ENCODE measurements at places on chromosomes 6 and 20.

- no peak for DNase-seq
Measured at GRCh38 chr6:10554826-10555225, 33.7 kb downstream of the GCNT2 start.

DNA sequence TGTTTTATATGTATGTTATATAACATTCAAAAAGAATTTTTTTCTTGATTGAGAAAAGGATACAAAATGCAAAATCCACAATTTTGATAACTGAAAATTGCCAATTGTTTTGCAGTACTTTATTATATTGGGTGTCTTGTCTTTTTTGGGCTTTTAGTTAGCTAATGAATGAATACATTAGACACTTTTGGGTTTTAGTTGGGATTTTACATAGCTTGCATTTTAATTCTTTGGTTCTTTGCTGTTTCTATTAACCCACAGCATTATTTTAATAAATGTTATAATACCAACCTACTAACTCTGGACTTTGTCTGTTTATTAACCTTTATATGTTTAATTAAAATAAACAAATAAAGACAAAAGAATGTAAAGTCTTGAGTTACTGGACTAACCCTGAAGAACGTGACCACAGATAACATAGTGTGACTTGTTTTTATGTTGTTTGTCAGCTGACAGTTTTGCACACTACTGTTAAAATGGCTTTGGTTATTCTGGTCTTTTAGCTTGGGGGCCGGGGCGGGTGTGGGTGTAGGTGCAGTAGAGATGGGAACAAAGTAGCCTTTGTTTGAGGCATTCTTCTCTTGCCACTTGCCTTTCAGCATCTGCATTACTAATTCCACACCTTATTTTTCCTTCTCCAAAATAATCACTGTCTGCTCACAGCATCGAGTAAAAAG lies 159.1 kb downstream of the QKI start:
- no peak for DNase-seq

- DNase-seq, result no peak
Measured at GRCh38 chr6:7131390-7131789, 23.6 kb downstream of the RREB1 start.

DNA sequence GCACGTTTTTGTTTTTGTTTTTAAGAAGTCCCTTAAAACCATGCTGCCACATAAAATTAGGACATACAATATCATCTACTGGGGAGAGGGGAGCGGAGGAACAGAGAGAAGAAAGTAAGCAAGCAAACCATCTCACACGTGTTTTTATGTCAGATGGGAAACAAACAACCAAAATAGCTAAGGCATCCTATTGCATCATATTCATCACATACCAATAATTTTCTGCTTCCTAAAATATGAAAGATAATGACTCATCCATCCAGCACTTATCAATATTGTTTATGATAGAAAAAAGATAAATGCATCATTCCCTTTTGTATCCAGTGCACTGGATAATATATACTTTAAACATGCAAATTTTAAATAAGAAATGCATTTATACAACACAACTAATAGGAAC lies 329.6 kb downstream of the RNGTT start:
- DNase-seq, result no peak

- DNase-seq, result no peak
Measured at GRCh38 chr6:136726837-136727557, 65.3 kb downstream of the MAP3K5 start.

DNA sequence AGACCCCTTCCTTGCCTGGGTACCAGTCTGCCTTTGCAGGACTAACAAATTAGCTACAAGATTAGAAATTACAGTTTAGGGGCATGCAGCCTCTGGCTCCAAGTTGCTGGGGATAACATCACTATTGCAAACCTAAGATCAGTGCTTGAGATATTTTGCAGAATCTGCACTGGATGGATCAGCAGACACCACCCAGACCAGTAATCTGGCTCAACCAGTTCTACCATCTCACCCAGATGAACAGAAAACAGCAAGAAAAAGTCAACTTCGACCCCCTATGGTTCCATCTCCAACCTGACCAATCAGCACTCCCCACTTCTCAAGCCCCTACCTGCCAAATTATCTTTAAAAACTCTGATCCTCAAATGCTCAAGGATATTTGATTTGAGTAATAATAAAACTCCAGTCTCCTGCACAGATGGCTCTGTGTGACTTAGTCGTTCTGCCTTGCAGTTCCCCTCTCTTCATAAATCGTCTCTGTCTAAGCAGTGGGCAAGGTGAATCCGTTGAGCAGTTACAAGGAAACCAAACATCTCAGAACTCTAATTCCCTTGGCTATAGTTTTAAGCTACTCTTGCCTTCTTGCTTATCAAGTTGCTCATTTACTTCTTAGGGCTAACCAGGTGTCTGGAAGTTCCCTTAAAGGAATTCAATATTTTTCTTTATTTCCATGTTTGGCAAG lies 16.1 kb upstream of the LMBRD1 start:
- no peak for DNase-seq

- DNase-seq, result no peak
Measured at GRCh38 chr20:53737396-53738038, 143.9 kb upstream of the ZNF217 start.

- DNase-seq, result no peak
Measured at GRCh38 chr6:140921366-140922226, 1211.1 kb upstream of the GJE1 start.

- DNase-seq, result no peak
Measured at GRCh38 chr6:19879663-19880062, 42.5 kb downstream of the ID4 start.

DNA sequence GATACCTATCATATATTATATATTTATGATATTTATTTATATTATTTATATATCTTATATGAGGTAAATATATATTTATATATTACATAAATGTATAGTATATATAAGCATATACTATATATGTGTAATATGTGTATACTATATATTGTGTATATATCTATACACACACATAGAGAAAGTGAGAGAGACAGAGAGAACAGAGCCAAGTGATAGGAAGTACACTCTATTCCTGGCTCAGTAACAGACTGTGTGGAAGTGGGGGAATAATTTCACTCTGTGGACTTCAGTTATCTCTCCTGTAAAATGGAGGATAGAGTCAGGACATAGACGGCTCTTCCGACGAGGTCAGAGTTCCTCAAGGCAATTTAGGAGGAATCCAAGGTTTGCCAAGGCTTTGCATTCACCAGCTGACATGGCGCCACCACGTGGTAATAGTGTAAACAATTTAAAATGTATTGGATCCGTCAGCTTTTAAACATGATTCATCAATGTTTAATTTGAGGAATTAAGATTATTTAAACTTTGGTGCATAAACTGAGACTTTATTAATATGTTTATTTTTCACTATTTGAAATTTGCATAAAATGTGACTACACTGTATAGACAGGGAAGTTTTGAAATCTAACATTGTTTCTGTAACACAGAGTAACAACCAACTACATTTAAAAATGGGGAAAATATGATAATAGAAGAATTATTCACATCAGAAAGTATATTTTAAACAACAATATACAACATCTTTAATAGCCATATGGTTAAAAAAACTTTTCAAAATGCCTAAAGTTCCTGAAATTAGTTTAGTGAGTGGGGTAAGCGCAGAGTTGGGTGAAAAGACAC lies 75.4 kb upstream of the TMEM244 start:
- peak; percentile 39 for DNase-seq

GRCh38 chr6:95923518-95923917 lies 92.3 kb upstream of the FUT9 start:
- no peak for DNase-seq

GRCh38 chr20:51064137-51064536 lies 41.2 kb upstream of the KCNG1 start:
- no peak for DNase-seq

- no peak for DNase-seq
Measured at GRCh38 chr6:69980624-69981023, 114.3 kb downstream of the COL19A1 start.

DNA sequence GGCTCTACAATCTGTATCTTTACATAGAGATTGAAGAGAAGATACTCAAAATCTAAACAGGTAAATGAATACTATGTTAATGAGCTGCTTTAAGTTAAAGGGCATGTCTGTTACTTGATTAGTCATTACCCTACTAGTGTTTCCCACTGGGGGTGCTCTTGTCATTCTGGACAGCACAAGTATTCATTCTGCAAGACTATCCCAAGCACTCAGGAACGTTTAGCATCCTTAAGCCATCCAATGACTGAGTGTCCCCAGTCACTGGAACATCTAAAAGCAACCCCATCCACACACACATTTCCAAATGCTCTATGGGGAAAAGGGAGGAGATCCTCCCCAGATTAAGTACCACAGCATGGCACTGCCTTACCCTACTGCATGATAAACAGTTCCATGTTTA lies 25.7 kb downstream of the EZR start:
- peak; percentile 53 for DNase-seq

GRCh38 chr20:19265646-19266374 lies 53.4 kb downstream of the SLC24A3 start:
- no peak for DNase-seq

GRCh38 chr6:105774247-105774646 lies 311.9 kb upstream of the PRDM1 start:
- no peak for DNase-seq

DNA sequence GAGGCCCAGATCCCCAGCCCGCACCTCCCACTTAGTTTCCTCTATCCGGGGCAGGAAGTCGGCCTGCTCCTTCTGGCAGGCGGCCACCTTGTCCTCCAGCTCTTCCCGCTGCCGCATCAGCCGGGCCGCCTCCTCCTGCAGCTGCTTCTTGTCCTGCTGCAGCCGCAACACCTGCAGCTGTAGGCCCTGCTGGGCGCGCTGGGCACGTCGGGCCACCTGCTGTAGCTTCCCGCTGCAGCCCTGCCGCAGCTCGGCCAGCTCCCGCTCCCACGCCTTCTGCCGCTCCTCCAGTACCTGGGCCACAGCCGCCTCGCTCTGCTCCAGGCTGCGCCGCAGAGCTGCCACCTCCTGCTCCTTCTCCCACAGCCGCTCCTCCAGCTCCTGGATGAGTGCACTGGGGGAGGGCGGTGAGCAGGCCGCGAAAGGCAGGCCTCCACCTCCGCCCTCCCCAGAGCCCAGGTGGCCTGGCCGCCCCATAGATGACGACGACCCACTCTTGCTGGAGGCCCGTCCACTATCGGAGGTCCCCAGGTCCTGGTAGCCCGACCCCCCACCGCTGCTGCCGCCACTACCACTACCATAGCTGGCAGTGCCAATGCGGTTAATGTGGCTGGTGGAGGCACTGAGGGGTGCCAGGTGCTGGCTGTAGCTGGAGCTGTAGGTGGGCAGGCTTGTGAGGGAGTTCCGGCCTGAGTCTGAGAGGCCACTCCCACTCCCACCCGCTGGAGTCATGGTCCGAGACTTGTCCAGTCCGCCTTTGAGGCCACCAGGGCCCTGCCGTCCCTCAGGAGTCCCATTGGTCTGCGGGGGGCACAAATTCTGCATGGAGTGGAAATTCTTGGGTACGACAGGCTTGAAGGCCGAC lies 6.0 kb upstream of the FASTKD5 start:
- DNase-seq, result no peak

GRCh38 chr6:170522565-170523183 lies 30.4 kb downstream of the PSMB1 start:
- DNase-seq, result no peak

- DNase-seq, result no peak
Measured at GRCh38 chr6:162621246-162621645, 106.3 kb downstream of the PRKN start.

- DNase-seq, result peak; percentile 16
Measured at GRCh38 chr6:163170294-163170883, 244.1 kb upstream of the QKI start.

DNA sequence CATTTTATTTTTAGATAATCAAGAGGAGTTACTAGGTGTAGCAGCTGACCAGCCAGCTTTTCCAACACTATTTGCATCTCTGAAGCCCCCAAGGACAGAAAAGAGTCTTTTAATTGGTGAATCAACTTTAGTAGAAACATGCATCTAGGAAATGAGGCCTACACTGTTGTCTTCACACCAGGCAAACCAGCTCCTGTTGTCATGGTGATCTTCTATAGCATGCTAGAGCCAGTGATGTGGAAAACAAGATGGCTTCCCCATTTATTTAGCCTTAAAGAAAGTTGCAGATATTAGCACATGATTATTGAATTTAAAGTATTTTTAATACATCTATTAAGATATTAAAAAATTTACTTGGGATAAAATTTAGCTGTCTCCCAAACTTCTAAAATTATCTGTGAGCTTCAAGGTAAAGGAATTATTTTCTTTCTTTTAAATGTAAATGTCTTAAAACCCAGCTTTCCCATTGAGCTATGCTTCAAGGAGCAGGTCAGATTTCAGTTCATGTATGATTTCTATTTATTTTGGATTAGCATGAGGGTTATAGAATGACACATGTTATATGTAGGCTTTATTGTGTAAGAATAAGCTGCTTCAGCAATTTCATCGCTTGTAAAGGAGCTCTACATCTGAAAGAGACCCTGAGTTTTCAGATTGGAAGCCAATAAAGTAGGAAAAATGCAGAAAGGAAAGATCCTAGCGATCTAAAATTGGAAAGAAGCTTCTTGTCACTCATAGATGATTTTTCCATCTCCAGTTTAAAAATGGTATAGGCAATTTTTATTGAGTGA lies 564.9 kb upstream of the CITED2 start:
- no peak for DNase-seq

- no peak for DNase-seq
Measured at GRCh38 chr6:152478377-152479010, 158.7 kb downstream of the SYNE1 start.

Data from CD4-positive, alpha-beta memory T cell (primary cell).